ENCODE measurements at places on chromosomes 5 and 9.

- no peaks in the 10 kb centered on the region for H3K27me3 ChIP-seq
- H3K27ac ChIP-seq = no peak overlapping the region
- DNase-seq = no peak
- no peak overlapping the region for H3K4me3 ChIP-seq
Measured at GRCh38 chr9:9963841-9964240, 649.0 kb downstream of the PTPRD start.

- no peaks in the 10 kb centered on the region for H3K36me3 ChIP-seq
- peaks cover 6% of the 10 kb centered on the region for H3K4me1 ChIP-seq
- H3K4me3 ChIP-seq = no peak overlapping the region
- DNase-seq = peak; percentile 76
- H3K27me3 ChIP-seq = peaks cover 10% of the 10 kb centered on the region
- H3K27ac ChIP-seq = no peak overlapping the region
Measured at GRCh38 chr9:126500600-126501382, 112.9 kb upstream of the LMX1B start.

GRCh38 chr9:35899021-35899420, 7.0 kb upstream of the HRCT1 start:
- peaks cover 15% of the 10 kb centered on the region for H3K27me3 ChIP-seq
- H3K36me3 ChIP-seq = no peaks in the 10 kb centered on the region
- DNase-seq = no peak
- H3K27ac ChIP-seq = no peak overlapping the region

DNA sequence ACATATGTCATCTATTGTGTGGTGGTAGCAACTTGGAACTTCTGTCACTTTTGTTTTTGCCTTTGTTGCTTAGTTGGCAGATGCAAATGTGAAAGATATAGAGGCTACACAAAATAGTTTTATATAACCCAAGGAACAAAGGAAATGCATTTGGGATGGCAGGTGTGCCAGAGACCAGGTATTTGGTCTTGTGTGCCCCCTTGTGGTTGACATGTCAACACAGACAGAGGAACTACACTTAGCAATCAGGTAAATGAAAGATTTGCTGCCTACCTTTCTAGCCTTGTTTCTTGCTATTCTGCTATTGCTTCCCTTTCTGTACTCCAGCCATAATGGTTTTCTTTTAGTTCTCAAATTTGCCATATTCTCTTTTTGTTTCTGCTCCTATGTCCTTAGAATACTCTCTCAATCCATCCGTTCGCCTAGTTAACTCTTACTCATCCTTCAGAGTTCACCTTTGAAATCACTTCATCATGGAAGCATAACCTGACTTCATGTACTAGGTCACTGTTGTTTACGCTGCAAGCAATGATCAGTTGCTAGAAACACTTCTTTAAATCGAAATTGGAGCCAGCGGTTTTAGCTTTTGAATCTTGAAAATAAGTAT, 119.5 kb downstream of the TRPM3 start:
- no peaks in the 10 kb centered on the region for H3K27me3 ChIP-seq
- no peak for DNase-seq
- no peaks in the 10 kb centered on the region for H3K4me1 ChIP-seq
- peaks cover 14% of the 10 kb centered on the region for H3K36me3 ChIP-seq

GRCh38 chr9:106963684-106964083, 100.7 kb downstream of the ZNF462 start:
- no peak overlapping the region for H3K4me3 ChIP-seq
- H3K4me1 ChIP-seq = peaks cover 7% of the 10 kb centered on the region
- H3K27ac ChIP-seq = no peak overlapping the region

GRCh38 chr5:135564331-135564730, 14.5 kb downstream of the CXCL14 start:
- H3K27ac ChIP-seq = no peak overlapping the region
- DNase-seq = no peak
- no peak overlapping the region for H3K4me3 ChIP-seq
- peaks cover 13% of the 10 kb centered on the region for H3K27me3 ChIP-seq

GRCh38 chr5:168182269-168182668, 109.2 kb upstream of the WWC1 start:
- no peak overlapping the region for H3K27ac ChIP-seq
- H3K27me3 ChIP-seq = no peaks in the 10 kb centered on the region
- no peak overlapping the region for H3K4me3 ChIP-seq
- H3K36me3 ChIP-seq = no peaks in the 10 kb centered on the region
- no peaks in the 10 kb centered on the region for H3K4me1 ChIP-seq

DNA sequence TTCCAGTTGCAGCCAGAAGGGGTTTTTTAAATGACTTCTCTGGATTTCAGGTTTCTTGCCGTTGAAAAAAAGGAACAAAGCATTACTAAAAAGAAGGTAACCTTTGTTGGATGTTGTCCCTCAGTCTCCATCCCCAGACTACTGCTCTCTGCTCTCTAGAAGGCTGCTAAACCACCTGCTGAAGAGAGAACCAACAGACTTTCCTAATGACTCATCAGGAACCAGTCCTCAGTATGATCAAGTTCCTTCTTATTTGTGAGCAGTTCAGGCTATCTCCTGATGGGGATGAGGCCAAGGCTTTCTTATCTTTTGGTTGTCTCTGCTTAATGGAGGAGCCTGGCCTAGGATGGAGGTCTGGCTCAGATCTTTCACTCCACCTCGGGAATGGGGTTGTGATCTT, 4.1 kb downstream of the KIF4B start:
- H3K4me1 ChIP-seq = no peaks in the 10 kb centered on the region
- H3K36me3 ChIP-seq = no peaks in the 10 kb centered on the region
- H3K27me3 ChIP-seq = peaks cover 18% of the 10 kb centered on the region
- H3K4me3 ChIP-seq = no peak overlapping the region

GRCh38 chr5:6868171-6868570, 154.9 kb downstream of the TENT4A start:
- no peak overlapping the region for H3K27ac ChIP-seq
- no peaks in the 10 kb centered on the region for H3K4me1 ChIP-seq
- H3K27me3 ChIP-seq = no peaks in the 10 kb centered on the region
- no peak for DNase-seq
- no peaks in the 10 kb centered on the region for H3K36me3 ChIP-seq

GRCh38 chr5:137470111-137470920, 28.8 kb downstream of the SPOCK1 start:
- DNase-seq = no peak
- H3K4me3 ChIP-seq = no peak overlapping the region
- no peak overlapping the region for H3K27ac ChIP-seq
- H3K4me1 ChIP-seq = no peaks in the 10 kb centered on the region

- H3K27ac ChIP-seq = no peak overlapping the region
- H3K4me3 ChIP-seq = no peak overlapping the region
- no peaks in the 10 kb centered on the region for H3K4me1 ChIP-seq
- peaks cover 5% of the 10 kb centered on the region for H3K27me3 ChIP-seq
- H3K36me3 ChIP-seq = no peaks in the 10 kb centered on the region
Measured at GRCh38 chr5:174614500-174615135, 109.8 kb upstream of the MSX2 start.

DNA sequence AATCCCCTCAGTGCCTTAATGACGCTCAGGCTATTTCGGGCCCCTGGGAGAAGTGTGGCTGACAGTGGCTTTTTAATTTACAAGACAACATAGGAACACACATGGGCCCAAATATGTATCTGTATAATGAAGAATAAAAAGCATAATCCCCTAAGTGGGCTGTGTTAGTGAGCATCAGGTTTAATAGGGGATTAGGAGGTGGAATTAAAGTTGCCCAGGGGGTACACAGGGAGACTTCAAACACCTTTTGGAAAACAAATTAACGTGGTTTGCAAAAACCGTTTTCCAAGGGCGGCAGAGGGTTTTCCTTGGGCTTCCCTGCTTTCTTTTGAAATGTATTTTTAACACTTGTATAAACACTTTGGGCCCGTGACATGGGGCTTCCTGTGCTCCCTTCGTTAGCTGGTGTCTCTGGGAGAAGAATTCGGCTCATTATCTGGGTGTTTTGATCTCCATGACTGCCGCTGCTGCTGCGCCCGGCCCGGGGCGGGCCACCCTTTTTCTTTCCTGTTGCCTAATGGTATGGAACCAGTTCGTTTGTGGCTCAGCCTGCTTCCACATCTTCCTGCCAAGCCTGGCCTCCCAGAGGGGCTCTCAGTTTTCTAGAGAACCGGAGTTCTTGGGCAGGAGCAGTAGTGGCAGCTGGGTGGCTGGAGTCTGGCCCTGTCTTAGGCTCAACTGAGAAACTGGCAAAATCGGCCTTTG, 173.0 kb downstream of the MACROH2A1 start:
- H3K4me1 ChIP-seq = no peaks in the 10 kb centered on the region
- no peak for DNase-seq
- H3K4me3 ChIP-seq = no peak overlapping the region
- no peaks in the 10 kb centered on the region for H3K36me3 ChIP-seq

DNA sequence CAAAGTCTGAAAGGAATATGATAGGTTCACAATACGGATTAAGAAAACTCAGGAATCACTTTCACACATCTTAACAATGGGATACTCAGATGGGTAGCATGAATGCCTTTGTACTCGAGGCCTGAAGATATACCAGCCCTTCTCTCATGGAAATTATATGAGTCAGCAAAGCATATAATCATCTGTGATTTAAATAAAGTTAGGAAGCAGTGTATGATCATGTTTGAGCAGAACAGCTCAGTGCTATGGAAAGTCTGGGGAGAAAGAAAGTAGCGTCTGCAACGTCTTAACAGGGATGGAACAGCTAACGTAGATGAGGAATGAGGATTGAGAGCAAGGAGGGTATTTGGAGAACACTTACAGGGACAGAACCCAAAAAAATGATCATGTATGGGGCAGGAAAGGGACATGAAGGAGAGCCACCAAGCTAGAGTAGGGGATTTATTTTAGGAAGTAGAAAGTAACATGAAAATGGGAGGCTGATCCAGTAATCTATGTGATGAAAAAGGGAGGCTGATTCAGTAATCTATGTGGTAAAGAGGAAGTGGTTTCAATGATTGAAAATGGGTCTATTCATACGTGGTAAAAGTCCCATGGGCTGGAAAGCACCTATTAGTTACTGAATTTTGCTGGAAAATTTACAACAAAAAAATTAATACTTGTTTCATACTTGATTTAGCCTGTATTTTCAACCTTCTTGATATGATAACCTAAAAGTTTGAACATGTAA, 85.9 kb downstream of the GNA14 start:
- no peak for DNase-seq
- H3K4me1 ChIP-seq = no peaks in the 10 kb centered on the region
- peaks cover 8% of the 10 kb centered on the region for H3K27me3 ChIP-seq
- H3K27ac ChIP-seq = no peak overlapping the region

- H3K36me3 ChIP-seq = no peaks in the 10 kb centered on the region
- no peak overlapping the region for H3K27ac ChIP-seq
- no peak overlapping the region for H3K4me3 ChIP-seq
- DNase-seq = no peak
Measured at GRCh38 chr5:15105799-15106393, 234.3 kb upstream of the ANKH start.

DNA sequence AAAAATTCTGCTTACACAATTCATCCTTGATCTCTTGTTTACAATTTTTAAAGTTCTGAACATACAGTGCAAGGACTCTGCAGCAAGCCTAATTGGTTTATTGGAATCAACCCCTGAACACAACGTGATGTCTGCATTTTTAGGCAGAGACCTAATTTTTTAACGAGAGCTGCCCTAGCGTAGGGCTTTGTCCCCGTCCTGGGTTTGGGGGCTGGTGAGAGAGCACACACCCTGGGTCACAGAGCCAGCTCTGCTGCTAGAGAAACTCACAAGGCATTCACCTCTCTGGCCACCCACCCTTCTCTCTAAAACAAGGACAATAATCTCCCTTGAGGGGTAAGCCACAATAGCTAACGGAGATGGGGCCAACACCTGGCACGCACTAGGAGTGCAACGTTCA, 28.2 kb downstream of the SH3PXD2B start:
- H3K4me3 ChIP-seq = no peak overlapping the region
- no peak for DNase-seq
- H3K4me1 ChIP-seq = no peaks in the 10 kb centered on the region
- H3K36me3 ChIP-seq = no peaks in the 10 kb centered on the region
- H3K27me3 ChIP-seq = peaks cover 32% of the 10 kb centered on the region

GRCh38 chr9:84622981-84623380, 46.5 kb upstream of the NTRK2 start:
- no peak overlapping the region for H3K27ac ChIP-seq
- H3K27me3 ChIP-seq = peaks cover 28% of the 10 kb centered on the region
- no peaks in the 10 kb centered on the region for H3K36me3 ChIP-seq
- H3K4me1 ChIP-seq = no peaks in the 10 kb centered on the region
- H3K4me3 ChIP-seq = no peak overlapping the region

DNA sequence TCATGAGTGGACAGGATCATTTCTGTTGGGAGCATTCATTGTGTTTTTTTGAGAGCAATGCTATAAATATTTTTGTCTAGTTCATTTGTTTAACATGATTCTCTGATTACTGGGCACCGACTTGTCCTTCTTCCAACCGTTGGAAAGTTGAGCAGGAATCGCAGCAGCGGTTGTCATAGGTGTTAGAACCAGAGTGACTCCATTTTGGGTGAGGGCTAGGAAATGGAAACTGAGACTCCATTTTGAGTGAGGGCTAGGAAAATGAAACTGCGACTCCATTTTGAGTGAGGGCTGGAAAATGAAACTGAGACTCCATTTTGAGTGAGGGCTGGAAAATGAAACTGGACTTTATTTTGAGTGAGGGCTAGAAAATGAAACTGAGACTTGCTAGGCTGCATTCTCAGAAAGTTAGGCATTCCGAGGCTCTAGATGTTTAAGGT, 100.6 kb downstream of the ICE1 start:
- H3K4me1 ChIP-seq = peaks cover 17% of the 10 kb centered on the region
- H3K27ac ChIP-seq = peak overlapping the region; percentile 92
- DNase-seq = peak; percentile 70
- H3K4me3 ChIP-seq = peak overlapping the region; percentile 72
- peaks cover 5% of the 10 kb centered on the region for H3K36me3 ChIP-seq
- H3K27me3 ChIP-seq = no peaks in the 10 kb centered on the region

DNA sequence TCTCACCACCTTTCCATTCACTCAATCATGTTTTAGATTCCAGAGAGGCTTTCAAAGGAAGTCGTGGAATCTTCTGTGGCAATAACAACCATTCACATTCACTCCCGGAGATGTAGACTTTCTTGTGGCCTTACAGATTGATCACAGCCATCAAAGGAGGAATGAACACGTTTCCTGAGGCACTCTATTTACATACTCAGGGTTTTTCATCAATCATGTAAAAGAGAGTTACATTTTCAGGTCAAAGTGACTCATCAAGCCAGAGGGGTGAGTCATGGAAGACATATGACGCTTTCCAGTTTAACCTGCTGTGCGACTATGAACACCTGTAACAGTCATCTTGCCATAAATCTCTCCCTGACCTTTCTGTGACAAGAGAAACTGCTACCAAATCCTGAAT, 39.3 kb upstream of the RAD23B start:
- H3K4me1 ChIP-seq = peaks cover 18% of the 10 kb centered on the region
- H3K4me3 ChIP-seq = no peak overlapping the region
- peak overlapping the region; percentile 4 for H3K27ac ChIP-seq
- DNase-seq = no peak
- no peaks in the 10 kb centered on the region for H3K27me3 ChIP-seq

GRCh38 chr5:120080781-120081180, 383.3 kb upstream of the PRR16 start:
- H3K4me3 ChIP-seq = no peak overlapping the region
- no peaks in the 10 kb centered on the region for H3K27me3 ChIP-seq
- no peaks in the 10 kb centered on the region for H3K36me3 ChIP-seq
- no peak for DNase-seq
- H3K27ac ChIP-seq = no peak overlapping the region

- H3K27ac ChIP-seq = no peak overlapping the region
- peaks cover 15% of the 10 kb centered on the region for H3K36me3 ChIP-seq
- H3K4me1 ChIP-seq = no peaks in the 10 kb centered on the region
- no peak overlapping the region for H3K4me3 ChIP-seq
Measured at GRCh38 chr9:131887680-131888079, 147.8 kb upstream of the RAPGEF1 start.

Data from natural killer cell treated with Interleukin-12 subunit alpha and Interleukin-12 subunit beta and Interleukin-15 and Interleukin-18, amount 100 ng/mL, for 72 hours (primary cell).